ENCODE measurements at places on chromosomes 13 and 19.

DNA sequence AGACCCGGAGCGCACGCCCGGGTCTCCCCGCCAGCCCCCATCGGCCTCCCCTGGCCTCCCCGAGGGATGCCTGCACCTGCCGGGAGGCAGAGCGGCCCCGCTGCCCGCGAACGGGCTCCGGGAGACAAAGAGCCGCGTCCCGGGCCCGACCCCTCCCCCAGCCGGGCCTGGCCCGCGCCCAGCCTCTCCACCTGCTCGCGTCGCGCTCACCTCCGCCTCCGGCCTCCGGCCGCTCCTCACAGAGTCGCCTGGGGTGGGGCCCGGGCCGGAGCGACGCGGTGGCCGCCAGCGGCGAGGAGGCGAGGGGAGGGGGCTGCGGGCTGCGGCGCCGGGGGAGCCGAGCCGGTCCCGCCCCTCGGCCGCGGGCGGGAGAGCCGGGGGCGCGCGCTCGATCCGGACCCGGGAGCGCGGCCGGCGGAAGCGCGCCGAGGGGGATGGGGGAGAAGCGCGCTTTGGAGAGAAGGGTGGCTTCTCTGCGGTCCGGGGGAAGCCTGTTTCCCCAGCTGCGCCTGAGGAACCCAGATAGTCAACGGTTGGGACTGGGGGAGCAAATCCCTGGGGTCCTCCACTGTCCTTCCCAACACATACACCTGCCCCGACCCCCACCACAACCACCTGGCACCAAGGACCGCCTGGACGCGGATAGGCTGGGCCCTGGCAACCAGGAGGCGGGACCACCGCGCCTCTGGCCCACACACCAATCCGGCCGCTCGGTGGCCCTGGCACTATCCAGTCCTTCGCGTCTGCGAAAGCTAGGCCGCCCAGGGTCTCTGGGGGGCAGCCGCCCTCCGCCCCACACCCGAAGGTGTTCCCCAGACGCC is at the start of gene PRR36:
PRR36 (minus strand) TSS at position 315 of the 821 bp plus-strand sequence. CDS start 701 bp downstream, outside the sequence.
- no peak for DNase-seq

DNA sequence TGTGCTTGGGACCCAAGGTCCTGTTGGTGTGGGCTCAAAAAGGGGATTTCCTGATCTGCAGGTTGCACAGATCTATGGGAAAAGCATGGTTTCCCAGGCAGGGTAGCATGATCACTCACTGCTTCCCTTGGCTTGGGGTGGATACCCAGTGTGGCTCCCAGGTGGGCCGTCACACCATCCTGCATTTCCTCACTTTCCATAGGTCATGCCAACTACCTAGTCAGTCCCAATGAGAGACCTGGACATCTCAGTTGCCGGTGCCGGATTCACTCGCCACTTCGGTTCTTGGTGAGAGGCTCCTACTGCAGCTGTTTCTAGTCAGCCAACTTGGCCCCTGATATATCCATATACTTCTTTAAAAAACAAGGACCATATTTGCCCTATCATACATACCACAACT is 503.0 kb downstream of the PCDH17 start:
- no peak for DNase-seq

DNA sequence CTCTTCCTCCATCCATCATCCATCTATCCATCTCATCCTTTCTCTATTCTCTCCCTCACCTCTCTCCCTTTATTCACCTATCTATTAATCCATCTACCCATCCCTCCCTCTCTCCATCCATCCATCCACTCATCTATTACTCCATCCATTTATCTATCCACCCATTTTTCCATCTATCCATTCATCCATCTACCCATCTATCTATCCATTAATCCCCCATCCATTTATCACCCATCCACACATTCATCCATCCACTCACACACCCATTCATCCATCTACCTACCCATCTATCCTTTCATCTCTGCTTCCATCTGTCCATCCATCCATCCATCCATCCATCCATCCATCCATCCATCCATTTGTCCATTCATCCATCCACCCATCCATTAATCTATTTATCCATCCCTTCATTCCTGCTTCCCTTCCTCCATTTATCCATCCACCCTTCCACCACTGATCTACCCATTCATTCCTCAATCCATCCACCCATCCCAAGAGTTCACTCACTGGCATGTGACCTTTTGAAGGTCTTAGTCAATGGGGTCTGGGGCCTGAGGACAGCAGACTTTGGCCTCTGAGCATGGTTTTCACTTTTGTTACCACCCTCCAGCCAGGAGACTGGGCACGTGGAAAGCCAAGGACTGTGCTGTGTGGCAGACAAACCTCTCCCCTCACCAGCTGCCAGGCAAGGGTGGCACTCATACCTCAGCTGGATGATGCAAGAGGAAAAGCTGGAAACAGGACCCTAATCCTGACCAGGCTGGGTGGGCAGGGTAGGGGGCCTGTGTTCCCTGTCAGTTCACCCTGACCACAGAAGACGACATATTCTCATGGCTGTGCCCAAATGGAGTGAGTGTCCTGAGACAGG is 126.7 kb downstream of the URI1 start:
- no peak for DNase-seq

DNA sequence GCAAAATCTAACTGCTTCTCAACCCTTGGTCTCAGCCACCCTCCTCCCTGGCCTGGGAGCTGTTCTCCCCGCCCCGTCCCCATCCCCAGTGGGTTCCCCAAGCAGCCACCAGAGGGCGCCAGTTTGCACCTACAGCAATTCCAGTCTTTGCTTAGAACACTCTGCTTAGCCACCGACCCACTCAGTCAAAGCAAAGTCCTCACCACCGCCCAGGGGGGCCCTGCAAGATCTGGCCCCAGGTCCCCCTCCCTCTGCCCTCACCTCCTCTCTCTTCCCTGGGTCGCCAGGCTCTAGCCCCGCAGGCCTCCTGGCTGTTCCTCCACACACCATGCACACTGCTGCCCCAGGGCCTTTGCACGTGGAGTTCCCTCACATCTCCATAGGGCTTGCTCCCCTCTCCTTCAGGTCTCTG is 12.4 kb downstream of the TMEM143 start:
- peak; percentile 57 for DNase-seq

DNA sequence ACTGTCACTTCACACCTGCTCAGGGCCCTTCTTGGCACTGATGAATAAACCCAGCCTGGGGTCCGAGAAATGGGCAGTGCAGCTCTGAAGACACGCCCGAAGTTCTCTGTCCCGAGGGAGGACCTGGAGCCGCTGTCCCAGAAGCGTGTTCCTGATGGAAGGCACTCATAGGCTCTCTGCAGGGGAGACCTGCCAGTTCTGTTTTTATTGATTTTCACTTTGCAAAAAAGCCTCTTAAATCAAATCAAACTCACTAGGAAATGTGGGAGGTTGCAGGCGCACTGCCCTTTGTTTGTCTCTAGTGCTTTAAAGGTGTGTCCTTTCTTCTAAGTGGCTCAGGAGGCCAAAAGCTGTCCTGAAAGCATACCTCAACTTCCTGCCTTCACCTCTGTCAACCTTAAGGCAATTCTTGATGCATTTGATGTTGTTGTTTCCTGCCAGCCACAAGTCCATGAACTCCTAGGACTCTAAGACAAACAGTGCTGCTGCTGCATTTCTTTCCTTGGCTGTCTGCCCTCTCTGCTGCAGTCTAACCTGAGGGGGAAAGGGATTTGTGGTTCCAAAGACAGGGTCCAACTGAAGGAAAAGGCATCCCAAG is 663.2 kb downstream of the UQCRFS1 start:
- no peak for DNase-seq

- no peak for DNase-seq
Measured at GRCh38 chr13:101017123-101017872, 342.7 kb upstream of the TMTC4 start.

DNA sequence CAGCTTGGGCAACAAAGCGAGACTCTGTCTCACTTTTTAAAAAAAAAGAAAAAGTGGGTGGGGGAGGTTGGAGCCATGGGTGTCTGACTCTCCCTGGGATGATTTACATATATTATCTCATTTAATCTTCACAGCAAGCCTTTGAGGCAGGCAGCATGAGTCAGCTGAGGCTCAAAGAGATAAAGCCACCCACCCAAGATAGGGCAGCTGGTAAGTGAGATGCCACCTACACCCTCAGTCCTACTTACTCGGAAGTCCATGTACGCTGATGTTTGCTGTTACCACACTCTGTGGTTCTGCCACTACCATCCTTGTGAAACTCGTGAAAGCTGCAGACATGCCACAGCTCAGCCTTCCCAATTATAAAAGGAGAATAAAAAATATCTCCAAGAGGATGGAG is 142.0 kb upstream of the TSHZ3 start:
- DNase-seq, result no peak

GRCh38 chr13:19093369-19093768 is 88.3 kb downstream of the TUBA3C start:
- no peak for DNase-seq

- DNase-seq, result no peak
Measured at GRCh38 chr13:72890546-72890945, 108.6 kb downstream of the PIBF1 start.

DNA sequence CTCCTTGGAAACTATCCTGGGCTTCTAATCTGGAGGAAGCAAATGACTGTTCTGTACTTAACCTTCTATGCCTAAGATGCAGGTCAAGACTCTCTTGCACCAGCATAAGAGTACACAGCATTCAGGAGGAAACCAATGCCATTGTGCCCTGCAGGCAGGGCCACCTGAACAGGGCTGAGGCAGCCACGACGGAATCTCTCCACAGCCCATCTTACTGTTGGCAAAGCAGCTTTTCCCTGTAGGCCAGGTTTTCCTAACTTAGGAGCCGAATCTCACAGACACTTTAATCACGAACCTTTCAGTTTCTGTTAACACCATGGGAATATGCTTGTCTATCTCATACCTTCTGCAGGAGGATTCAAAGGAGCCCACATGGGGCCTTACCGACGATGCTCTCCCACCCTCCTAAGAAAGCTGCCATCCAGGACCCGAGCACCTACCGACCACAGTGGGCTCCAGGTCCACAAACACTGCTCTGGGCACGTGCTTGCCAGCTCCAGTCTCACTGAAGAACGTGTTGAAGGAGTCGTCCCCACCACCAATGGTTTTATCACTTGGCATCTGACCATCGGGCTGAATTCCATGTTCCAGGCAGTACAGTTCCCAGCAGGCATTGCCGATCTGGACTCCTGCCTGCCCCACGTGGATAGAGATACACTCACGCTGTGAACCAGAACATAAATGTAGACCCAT is 2.6 kb downstream of the TUBA3C start:
- DNase-seq, result no peak

- no peak for DNase-seq
Measured at GRCh38 chr19:51116736-51117286, 7.9 kb upstream of the SIGLEC9 start.

- DNase-seq, result no peak
Measured at GRCh38 chr13:49877629-49878218, 58.4 kb downstream of the SPRYD7 start.

DNA sequence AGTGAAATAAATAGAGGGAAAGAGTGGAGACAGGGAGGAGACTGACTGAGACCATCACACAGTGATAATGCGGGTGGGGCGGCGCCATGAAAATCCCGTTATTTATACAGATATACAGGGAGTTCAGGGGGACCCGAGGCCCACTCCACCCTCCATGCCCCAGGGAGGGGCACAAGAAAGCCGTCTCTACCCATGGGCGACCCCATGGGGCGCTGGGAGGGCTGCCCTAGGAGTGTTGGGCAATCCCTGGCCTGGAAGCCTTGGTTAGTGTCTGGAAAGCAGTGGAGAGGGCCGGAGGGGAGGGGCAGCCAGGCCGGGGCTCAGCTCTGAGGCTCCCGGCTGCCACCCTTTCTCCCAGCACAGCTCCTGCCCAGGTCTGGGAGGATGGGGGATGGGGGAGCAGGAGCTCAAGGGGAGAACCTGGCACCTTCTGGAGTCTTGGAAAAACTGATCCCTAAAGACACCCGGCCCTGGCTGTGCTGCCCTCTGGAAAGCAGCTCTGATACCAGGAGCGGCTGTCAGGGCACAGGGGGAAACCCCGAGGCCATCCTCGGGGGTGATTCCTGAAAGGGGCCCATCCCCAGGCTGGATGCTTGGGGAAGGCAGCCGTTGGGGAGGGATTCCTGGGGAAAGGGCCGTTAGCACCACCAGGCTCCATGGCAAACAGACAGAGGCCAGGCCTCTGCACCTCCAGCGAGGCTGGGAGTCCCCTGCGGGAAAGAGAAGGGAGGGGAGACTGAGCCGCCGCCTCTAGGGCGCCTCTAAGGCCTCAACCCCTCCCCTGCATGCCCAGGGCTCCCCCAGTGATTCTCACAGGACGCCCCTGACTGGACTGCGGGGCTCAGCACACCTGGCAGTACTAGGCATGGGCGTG is 3.0 kb upstream of the PRKD2 start:
- no peak for DNase-seq

DNA sequence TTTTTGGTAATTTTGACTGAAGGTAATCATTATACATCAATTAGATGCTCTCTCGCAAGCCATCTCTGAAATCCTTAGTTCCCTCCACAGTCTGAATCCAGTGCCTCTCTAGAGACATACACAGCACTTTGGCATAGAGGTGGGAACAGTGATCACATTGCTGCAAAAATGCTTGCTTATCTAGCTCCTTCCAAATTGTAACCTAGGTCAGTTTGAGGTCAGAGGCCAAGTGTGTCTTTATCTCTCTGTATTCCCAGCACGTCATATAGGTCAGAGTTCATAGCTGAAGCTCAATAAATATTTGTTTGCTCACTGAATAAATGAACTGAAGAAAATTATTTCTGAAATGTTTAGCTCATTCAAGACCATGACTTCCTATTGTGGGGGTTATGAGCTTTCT is 462.5 kb downstream of the DIAPH3 start:
- no peak for DNase-seq

DNA sequence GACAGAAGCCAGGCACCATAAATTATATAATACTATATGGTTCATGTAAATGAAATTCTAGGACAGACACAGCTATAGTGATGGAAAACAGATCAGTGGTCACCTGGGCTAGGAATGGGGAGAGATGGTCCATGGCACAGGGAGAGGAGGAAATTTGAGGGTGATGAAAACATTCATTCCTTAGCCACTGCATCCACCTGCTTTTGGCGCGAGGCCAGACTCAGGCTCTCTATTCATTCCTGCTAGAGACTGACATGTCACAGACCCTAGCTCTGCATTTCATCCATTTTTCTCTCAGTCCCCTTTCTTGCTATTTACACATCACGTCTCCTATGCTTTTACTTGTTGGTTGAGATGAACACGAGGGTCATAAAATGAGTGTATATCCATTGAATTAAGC is 628.3 kb upstream of the SLC10A2 start:
- DNase-seq, result no peak

DNA sequence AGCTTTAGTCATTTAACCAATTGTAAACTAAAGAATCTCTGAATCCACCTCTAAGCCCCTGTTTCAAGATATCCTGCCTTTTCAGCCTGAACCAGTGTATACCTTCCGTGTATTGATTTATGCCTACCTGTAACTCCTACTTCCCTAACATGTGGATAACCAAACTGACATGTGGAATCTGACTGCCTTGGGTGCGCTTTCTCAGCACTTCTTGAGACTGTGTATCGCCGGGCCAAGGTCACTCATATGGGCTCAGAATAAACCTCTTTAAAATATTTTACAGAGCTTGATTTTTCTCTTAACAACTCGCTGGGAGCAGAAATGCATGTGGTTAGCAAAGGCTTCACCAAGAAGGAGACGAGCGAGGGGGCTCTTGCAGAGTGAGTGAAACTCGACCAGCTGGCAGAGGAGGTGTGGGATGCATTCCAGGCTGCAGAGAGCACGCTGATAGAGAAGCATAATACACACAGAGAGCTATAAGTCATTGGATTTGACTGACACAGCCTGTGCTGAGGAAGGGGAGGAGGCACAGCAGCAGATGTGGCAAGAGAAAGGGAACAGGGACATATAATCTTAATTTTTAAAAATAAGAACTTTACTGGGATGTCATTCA is 268.2 kb upstream of the MAB21L1 start:
- DNase-seq, result no peak

GRCh38 chr13:100636004-100636403 is 38.6 kb downstream of the TMTC4 start:
- no peak for DNase-seq

GRCh38 chr13:44293908-44294735 is 79.5 kb upstream of the SERP2 start:
- DNase-seq, result no peak
